ENCODE measurements at places on chromosomes 11 and 22.

- DNase-seq = no peak
These were observed 12.8 kb upstream of the FGF3 start for GRCh38 chr11:69831985-69832384.

GRCh38 chr11:77167111-77167626, 39.1 kb downstream of the MYO7A start:
- DNase-seq = no peak

GRCh38 chr11:2293531-2293971, 8.2 kb downstream of the C11orf21 start:
- DNase-seq = no peak

- DNase-seq = no peak
These were observed 1566.2 kb upstream of the TENM4 start for GRCh38 chr11:81007046-81007445.

DNA sequence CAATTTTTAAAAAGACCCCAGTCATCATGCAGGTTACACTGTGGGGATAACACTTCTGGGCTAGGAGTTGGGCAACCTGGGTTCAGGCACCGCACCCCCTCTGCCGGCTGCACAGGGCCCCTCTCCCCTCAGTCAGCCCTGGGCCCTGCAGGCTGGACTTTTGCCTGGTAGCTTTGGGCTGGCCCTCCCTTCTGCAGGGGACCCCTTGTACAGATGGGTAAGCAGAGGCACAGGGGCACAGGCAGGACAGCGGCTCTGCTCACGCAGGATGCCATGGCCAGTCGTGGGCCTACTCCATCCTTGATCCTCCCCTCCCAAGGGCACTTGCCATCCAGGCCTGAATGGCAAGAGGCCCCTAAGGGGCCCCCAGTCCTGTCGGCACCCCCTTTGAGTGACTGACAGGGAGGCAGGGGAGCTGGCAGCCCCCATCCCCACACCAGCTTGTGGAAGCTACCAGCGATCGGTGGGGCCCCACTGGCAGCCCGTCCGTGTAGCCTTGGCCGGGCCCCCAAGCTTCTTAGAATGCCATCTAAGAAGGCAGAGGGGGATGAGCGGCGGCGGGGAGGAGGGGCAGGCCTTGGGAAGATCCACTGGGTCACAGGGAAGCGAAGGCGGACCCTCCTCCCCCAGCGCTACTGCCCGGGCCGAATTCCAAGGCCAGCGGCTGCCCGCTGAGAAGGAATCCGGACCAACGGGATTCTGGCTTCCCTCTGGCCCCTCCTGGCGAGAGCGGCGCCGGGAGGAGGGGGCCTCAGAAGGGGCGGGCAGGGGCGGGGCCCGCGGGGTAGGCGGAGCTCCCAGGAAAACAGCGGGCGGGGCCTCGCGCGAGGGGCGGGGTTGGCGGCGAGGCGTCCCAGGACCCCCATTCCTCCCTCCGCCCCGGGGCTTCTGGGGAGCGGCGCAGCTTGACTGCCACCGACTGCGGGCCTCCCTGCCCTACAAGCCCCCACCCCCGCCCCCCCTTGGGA, 6.8 kb upstream of the CHKA start:
- DNase-seq = no peak

Measured in activated T-cell treated with anti-CD3 and anti-CD28 coated beads for 1 hour (primary cell).